ENCODE measurements at places on chromosomes 7 and 10.

DNA sequence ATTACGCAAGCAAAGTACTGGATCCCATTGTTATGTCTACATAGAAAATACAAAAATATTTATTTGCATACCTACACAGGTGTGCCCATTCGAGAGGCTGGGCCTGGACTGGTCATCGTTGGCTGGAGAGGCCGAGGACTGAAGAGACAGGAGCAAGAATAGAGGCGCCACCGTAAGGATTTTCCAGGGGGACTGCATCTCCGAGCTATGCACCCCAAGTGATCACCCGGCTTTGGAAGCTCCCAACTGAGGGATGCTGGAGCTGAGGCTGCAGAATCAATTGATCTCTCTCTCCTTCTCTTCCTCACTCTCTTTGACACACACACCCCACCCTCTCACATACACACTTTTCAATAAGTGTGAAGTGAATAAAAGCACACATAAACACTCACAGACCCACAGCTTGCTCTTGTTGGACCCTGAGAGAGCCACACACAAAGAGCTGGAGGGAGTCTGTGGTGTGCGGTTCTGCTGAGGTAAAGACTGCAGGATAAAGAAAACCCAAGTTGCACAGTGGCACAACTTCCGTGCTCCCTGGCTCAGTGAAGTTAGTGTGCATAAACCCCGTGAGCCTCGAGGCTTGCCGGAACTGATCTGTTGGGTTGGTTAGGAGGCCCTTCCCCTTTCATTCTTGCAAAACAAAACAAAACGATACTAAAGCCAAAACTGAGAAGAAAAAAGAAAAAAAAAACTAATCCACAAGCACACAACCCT, at the start of gene AOAH:
AOAH (minus strand) TSS at position 544 of the 714 bp plus-strand sequence; CDS start at position 198, 346 bp downstream.
- H3K27me3 ChIP-seq = no peaks in the 10 kb centered on the region
- no peak within 1 kb of the TSS for H3K27ac ChIP-seq
- no peak within 1 kb of the TSS for H3K4me3 ChIP-seq

DNA sequence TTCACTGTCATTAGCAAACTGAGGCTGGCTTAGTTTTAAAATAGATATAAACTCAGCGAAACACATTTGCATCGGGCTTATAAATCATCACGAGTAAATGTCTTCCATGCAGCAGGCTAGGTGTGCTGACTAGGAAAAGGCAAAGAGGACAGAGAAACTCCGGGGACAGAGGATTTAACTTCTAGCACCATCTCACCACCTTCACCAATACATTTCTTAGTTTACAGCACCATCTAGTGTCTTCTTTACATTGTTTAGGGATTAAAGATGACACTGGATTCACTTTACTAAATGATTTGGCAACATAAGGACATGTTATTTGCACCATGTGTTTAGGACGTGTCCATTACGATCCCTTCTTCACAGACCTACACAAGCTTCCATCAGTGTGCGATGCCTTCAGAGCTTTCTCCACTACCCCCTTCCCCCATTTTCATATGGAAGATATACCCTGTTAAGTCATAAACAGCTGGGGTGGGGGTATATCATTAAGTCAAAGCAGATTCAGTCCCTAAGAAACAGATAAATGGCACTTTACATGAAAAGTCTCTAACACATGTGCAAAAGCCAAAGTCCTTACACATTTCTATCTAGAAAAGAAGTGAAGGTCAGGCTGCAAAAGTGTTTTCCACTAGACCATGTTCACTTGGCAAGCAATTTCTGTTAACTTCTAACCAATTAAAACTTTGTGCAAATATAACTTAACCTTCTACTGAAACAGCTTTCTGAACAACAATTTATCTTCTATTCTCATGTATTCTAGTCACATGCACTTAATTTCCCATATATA, 103.3 kb downstream of the GRB10 start:
- peaks cover 22% of the 10 kb centered on the region for H3K4me1 ChIP-seq
- peak; percentile 80 for DNase-seq
- H3K27me3 ChIP-seq = no peaks in the 10 kb centered on the region
- H3K4me3 ChIP-seq = no peak overlapping the region
- H3K36me3 ChIP-seq = peaks cover 8% of the 10 kb centered on the region

DNA sequence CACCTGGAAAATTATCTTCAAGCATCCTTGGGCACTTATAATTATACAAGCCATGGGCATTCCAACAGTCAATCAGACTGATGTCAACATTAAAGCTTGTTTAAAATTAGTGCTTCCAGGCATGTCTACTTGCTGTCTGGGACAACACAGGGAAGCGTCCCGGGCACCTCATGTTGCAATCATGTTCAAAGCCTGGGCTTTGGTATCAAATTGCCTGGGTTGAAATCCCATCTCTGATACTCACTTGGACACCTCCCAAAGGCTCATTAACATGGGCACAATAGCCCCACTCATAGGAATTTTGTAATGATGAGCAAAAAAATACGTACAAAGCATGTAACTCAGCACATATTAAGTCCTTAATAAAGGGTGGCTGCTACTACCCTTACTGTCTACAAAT, 14.4 kb downstream of the AIFM2 start:
- no peaks in the 10 kb centered on the region for H3K27me3 ChIP-seq
- no peak overlapping the region for H3K27ac ChIP-seq
- peaks cover 3% of the 10 kb centered on the region for H3K4me1 ChIP-seq
- H3K36me3 ChIP-seq = peaks cover 25% of the 10 kb centered on the region
- no peak for DNase-seq
- H3K4me3 ChIP-seq = no peak overlapping the region

- H3K36me3 ChIP-seq = no peaks in the 10 kb centered on the region
- no peak for DNase-seq
- H3K27ac ChIP-seq = no peak overlapping the region
- H3K4me3 ChIP-seq = no peak overlapping the region
These were observed 424.6 kb upstream of the NFE2L3 start for GRCh38 chr7:25727446-25727845.

- H3K4me1 ChIP-seq = no peaks in the 10 kb centered on the region
- H3K36me3 ChIP-seq = peaks cover 3% of the 10 kb centered on the region
- DNase-seq = no peak
- no peak overlapping the region for H3K4me3 ChIP-seq
These were observed 26.0 kb downstream of the NUP42 start for GRCh38 chr7:23207884-23208283.

DNA sequence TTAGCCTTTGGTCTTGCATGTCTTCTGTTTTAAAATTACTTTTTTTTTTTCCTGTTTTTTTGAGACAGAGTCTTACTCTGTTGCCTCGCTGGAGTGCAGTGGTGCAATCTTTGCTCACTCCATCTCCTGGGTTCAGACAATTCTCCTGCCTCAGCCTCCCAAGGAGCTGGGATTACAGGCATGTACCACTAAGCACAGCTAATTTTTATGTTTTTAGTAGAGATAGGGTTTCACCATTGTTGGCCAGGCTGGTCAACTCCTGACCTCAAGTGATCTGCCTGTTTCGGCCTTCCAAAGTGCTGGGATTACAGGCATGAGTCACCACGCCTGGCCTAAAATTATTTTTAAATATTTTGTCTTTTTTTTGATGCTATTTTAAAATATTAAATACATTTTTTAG, 38.5 kb downstream of the MLLT10 start:
- no peaks in the 10 kb centered on the region for H3K36me3 ChIP-seq
- H3K27ac ChIP-seq = peak overlapping the region; percentile 47
- H3K4me3 ChIP-seq = no peak overlapping the region
- no peaks in the 10 kb centered on the region for H3K27me3 ChIP-seq
- H3K4me1 ChIP-seq = peaks cover 3% of the 10 kb centered on the region

- H3K27me3 ChIP-seq = no peaks in the 10 kb centered on the region
- H3K36me3 ChIP-seq = no peaks in the 10 kb centered on the region
- H3K4me3 ChIP-seq = no peak overlapping the region
- DNase-seq = no peak
- H3K4me1 ChIP-seq = no peaks in the 10 kb centered on the region
These were observed 642.9 kb downstream of the SDK1 start for GRCh38 chr7:3943779-3944520.

DNA sequence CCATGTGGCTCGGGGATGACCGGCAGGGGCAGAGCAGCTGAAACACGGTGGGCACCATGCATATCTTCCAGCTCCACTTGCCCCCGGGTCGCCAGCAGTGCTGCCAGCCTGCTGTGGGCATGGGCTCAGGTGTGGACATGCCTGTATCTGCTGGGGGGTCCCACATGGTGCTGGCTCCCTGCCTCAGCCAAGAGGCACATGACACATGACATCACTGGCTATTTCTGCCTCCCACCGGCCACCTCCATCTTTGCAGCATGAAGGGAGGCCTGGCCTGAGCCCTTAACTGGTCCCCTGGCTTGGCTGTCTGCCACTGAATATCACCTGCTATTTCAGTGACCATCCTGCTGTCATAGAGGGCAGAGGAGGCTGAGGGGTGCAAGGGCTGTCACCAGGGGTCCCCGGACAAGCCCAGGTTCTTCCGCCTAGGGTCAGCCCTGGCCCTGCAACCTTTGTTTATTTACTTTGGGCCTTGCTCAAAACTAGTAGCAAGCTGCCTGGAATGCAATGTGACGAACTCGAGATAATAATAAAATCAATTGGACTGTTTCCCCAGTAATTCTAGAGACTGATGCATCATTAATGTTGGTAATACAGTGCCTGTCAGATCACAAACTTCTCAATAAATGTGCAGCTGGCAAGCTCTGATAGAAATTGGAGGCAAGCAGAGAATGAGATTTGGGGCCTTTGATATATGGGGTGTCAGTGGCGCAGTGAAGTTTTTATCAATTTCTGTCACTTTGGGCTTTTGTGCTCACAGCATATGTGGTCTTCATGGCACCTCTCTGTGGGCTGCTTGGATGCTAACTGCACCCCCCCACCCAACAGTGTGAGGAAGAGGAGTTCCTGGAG, 28.5 kb downstream of the ZMIZ1 start:
- H3K36me3 ChIP-seq = no peaks in the 10 kb centered on the region
- H3K27ac ChIP-seq = no peak overlapping the region
- no peak overlapping the region for H3K4me3 ChIP-seq
- peak; percentile 67 for DNase-seq
- H3K27me3 ChIP-seq = no peaks in the 10 kb centered on the region
- peaks cover 3% of the 10 kb centered on the region for H3K4me1 ChIP-seq

DNA sequence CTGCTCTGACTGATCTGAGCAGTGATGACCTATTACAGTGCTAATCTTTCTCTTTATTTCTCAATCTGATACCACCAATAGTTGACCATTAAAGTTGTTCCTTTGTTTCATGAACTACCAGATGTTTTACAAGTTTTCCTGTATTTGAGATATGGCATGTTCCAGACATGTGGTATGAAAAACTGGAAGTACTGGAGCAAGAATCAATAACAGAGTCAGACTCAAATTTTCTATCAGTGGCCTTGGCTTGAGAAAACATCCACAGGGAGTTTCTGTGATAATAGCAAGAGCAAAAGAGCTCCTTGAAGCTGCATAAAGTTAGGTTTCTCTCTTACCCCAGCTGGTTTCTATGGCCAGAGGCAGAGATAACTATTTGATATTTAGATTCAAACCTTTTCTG, 469.0 kb upstream of the STEAP1 start:
- no peaks in the 10 kb centered on the region for H3K36me3 ChIP-seq
- DNase-seq = no peak
- H3K4me3 ChIP-seq = no peak overlapping the region
- H3K4me1 ChIP-seq = no peaks in the 10 kb centered on the region
- H3K27me3 ChIP-seq = no peaks in the 10 kb centered on the region

Measured in SK-N-SH (cell line).